ENCODE measurements at places on chromosomes 3 and 15.

GRCh38 chr3:56423661-56424099, 44.6 kb downstream of the ERC2 start:
- DNase-seq, result no peak

DNA sequence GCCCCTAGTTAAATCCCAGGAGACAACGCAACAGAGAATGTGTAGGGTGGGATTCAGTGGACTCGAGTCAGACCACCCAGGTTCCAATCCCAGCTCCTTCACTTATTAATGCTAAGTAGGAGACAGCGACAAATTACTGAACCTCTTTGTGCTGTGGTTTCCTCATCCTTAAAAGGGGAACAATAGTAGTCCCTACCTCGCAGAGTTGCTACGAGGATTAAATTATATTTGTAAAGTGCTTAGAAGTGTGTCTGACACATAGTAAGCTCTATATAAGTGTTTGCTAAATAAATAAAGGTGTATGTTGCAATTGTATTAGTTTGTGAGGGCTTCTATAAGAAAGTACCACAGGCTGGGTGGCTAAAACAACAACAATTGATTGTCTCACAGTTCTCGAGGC, 58.0 kb upstream of the PPARG start:
- no peak for DNase-seq

DNA sequence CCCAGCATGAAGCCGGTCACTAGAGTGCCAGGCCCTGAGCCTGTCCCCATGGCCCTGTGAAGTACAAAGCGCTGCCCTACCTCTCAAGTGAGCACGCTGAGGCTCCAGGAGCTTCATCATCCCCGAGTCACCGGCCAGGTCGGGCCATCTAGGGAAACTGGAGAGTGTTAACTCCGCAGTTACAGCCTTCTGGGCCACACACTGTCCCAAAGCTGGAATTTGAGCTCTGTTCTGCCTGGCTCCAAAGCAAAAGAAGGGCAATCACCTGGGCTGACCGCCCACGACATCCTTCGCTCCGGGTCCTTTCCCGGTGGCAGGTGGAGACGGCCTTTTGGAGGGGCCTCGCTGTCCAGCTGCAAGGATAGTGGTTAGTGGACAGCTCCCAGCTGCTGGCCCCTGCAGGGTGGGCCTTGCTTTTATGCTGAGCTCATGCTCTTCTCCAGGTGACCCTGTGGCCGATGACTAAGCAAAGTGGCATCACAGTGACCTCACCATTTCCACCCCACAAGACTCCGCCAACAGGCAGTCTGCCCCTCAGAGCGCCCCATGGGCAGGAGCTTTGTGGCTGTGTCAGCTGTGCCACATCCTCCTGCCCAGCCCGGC, 3.5 kb upstream of the MUC4 start:
- DNase-seq, result peak; percentile 48

DNA sequence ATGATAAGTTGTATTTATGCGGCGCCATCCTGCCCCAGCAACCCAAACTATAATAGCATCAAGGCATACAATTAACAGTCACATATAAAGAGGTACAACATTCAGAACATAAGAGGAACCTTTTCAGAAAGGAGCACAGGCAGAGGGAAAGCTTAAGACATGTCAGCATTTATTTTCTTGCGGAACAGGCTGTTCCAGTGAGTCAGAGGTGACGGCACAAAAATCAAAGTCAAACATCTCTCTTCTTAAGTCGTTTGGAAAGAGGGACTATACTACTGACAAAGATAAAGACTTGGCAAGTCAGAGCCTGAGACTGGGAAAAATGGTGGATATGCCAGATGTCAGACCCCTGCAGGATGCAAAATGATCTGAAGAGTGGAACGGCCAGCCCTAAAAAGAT, 128.4 kb downstream of the CTNNB1 start:
- DNase-seq, result no peak

GRCh38 chr3:45205126-45205525, 21.0 kb downstream of the TMEM158 start:
- DNase-seq, result peak; percentile 24

- DNase-seq, result peak; percentile 78
Measured at GRCh38 chr3:142319094-142319493, 93.7 kb upstream of the GK5 start.

DNA sequence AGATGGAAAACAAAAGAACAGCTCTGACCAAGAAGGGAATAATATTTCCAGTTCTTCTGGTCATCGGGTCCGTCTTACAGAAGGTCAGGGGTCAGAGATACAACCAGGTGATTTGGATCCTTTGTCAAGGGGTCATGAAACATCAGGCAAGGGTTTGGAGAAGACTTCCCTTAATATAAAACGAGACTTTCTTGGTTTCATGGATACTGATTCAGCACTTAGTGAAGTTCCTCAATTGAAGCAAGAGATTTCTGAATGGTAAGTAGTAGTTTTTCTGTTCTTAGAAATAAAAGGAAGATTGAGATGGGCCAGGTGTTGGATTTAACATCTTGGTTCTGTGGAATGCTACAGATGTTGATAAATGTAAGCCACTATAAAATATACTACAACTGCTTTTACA, 9.5 kb downstream of the MGA start:
- no peak for DNase-seq

- no peak for DNase-seq
Measured at GRCh38 chr3:61802772-61803171, 241.4 kb downstream of the PTPRG start.

DNA sequence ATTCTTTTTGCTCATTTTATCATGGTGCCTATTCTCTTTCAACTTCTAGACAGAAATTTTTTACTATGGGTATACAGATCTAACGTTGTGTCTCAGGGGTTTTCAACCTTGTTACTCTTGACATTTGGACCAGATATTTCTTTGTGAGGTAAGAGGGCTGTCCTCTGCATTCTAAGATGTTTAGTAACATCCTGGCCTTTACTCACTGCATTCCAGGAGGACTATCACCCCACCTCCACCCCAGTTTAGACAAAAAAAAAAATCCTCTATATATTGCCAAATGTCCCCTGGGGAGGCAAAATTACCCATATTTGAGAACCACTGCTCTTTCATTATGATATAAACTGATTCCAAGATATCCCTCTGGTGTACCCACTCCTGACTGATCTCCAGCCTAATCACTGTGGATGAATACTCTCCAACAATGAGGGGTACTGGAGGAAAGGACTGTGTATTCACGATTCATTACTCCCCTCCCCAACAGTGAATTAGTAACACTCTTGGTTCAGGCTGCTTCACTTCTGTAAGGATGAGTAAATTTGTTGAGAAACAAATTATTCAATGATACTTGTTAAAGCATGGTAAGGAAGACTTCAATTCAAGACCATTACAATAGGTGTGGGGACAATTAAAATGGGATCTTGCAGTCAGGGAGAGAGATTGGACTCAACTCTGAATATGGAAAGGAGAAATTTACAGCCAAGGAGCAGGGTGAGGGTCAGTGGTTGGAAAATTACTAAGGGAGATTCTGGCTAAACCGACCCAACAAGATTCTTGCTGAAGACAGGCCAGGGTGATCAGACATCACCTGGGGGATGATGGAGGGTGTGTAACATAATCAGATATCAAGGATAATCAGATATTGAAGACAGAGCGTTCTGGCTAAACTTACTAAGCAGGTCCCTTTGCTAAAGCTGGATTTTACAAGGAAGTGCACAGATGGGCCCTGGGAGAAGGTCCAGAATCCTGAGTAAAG, 123.8 kb upstream of the DAZL start:
- peak; percentile 83 for DNase-seq

DNA sequence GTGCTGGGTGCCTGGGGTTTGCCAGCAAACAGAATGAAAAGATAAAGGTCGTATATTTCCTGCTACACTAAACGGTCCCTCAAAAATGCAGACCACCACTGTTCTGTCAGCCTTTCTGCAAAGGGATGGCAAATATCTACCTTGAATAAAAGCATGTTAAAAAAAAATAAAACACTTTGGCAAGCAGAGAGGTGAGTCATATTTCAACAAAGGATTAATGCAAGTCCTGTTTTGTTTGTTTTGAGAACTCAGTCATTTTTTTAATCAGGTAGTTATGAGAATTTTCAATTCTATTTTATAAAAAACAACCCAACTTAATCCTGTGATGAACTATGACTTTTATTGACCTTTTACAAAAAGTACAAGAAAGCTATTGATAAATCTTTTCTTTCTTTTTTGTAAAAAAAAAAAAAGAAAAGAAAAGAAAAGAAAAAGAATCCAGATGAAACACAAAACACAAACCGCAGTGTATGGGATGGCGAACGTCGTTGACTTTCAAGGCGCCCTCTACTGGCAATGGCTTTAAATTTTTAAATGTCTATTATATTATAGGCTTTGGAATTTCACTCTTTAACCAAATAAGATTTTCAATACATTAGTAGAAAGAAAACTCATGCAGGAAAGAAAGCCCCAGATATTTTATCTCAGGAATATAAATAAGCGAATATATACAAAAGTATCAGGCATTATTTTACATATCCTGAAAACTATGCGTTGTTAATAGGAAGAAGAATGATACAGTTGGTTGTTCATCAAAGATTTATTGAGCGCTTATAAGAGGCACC, 87.8 kb downstream of the NCEH1 start:
- peak; percentile 48 for DNase-seq

GRCh38 chr3:8147711-8148110, 353.9 kb upstream of the LMCD1 start:
- DNase-seq, result no peak

- no peak for DNase-seq
Measured at GRCh38 chr3:100912976-100913545, 80.2 kb downstream of the ABI3BP start.

DNA sequence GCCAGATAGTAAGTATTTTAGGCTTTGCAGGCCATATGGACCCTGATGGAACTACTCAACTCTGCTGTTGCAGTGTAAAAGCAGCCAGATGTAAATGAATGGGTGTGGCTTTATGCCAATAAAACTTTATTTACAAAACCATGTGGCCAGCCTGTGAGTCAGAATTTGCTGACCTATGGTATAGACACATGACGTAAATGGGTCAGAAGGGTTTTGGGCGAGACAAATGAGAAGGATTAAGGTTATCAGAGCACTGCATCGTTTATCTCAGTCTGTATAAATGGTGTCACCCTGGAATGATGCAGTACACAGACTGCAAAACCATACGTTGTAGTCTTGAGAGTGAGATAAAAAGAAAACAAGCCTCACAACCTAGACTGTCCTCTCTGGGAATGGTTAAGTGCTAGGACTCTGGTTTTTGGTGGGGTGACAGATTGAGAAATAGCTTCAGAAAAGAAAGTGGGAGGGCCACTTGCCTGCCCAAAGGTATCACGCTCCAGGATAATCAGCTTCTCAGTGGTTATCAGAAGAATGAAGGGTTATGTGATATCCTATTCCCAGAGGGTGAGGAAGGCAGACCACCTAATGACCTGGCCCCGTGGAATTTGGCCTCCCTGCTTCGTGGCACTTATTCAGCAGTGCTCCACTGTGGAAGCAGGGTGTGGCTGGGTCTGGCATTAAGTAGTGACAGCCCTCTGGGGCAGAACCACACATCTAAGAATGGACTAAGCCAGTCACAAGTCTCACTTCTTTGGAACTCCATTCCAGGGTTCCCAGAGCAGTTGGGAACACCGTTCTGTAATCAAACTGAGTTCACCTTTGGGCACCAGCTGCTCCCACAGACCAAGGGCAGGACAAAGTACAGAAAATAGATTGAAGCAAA, 46.1 kb downstream of the ABHD5 start:
- peak; percentile 52 for DNase-seq

DNA sequence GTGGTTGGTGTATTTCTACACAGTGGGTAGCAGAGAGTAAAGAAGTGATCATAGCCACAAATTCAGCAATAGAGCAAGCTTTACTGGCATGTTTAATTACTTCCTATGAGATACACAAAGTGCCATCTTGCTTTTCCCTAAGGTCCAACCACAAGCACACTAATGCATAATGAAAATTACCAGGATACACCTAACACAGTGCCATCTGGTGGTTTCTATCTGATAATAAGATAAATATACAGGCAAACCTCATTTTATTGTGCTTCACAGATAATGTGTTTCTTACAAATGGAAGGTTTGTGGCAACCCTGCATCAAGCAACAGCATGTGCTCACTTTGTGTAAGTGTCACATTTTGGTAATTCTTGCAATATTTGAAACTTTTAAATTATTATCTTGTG, 223.0 kb downstream of the NSUN3 start:
- DNase-seq, result peak; percentile 5

DNA sequence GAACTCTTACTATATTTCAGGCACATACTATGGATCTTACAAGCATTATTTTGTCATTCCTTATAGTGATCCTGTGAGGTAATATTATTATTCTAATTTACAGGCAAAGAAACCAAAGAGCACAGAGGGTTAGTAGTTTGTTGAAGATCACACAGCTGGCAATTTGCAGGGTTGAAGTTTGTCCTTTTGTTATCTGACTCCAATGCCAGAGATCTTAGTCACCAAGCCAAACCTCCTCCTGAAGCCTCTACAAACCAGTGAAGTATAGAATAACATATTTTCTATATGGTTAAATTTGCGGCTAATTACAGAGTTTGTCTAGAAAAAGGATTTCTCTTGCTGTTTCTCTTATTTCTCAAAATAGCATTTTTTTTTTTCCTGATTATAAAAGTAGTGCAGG, 11.2 kb downstream of the ISLR2 start:
- DNase-seq, result no peak

DNA sequence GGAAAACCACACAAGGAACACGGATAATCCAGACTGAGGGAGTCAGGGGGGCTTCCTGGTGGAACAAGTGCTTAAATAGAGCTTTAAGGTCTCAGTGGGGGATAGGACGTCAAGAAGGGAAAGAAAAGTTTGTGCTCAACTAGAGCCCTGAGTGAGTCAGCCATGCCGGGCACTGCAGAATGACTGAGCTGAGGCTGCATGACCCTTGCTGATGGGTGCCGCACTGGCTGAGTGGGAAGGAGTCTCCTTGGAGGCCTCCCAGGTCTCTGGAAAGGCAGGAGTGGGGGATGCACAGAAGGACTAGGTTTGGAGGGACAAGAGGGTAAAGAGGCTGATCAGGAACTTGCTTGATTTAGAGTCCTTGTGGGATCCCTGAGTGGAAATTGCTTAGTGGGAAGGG, 150.3 kb downstream of the RPLP1 start:
- DNase-seq, result no peak

DNA sequence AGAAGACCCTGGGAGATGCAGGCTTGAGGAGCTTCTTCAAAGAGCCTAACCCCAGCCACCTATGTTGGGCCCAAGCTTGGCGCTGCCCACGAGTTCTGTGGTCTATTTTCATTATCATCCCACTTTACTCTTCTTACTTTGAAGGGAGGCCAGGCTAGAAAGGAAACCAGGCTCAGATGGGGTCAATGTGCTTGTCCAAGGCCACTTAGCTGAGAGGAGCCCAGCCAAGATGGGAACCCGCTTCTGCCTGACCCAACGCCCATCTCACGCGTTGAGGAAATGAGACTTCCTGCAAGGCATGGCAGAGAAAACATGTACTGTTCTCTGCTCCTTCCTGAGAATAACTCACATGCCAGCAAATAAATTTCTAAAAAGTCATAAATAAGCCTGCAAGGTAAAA, 486.3 kb upstream of the PROK2 start:
- no peak for DNase-seq

GRCh38 chr3:127195417-127195816, 2.5 kb downstream of the PRR23E start:
- no peak for DNase-seq

DNA sequence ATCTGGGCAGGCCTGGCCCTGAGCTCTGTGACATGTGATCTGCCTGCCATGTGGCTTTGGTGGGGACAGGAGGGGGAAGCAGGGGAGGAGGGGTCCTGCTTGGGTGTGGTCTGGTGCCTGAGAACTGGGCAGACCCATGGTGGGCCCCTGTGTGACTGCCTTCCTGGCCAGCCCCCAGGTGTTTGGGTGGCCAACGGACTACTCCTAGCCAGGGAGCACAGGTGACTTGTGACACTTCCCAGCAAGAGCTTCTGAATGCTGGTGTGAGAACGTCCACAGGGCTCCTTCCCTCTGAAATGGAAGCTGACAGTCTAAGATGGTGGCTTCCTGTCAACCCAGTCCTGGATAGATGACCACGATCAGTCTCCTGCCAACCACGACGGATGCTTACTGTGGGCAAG, 136.1 kb upstream of the MEF2A start:
- DNase-seq, result no peak

Measured in EL (cell line).